ENCODE measurements at places on chromosomes 4 and X. TPM values are rescaled to one million over a fixed set of nuclear protein-coding genes. Genes with fewer than 3 reads are reported as not detected.

ADH7 gene
- not detected for total RNA-seq

DNA sequence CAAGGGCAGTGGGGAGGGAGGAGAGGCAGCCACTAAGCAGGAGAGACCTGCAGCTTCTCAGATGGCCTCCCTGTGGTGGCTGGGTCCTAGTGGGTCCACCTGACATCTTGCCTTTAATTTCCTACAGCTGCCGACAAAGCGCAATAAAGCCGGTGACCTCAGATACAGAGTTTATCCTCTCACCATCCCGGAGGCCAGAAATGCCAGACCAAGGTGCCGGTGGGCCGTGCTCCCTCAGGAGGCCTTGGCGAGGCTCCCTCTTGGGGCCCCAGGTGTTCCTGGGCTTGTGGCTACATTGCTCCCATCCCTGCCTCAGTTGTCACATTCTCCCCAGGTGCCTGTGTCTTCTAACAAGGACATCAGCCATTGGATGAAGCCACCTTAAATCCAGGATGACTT is 103.0 kb downstream of the ADRA2C start:
- peaks cover 3% of the 10 kb centered on the region for H3K4me1 ChIP-seq
- DNase-seq = no peak
- no peaks in the 10 kb centered on the region for H3K27me3 ChIP-seq
- H3K4me3 ChIP-seq = no peak overlapping the region
- no peak overlapping the region for H3K27ac ChIP-seq
- no peaks in the 10 kb centered on the region for H3K36me3 ChIP-seq

CFAP99 gene
- 1.9 TPM for total RNA-seq

- H3K27ac ChIP-seq = peak overlapping the region; percentile 90
- DNase-seq = no peak
These were observed 1.2 kb downstream of the UGDH start for GRCh38 chr4:39525822-39526690.

DNA sequence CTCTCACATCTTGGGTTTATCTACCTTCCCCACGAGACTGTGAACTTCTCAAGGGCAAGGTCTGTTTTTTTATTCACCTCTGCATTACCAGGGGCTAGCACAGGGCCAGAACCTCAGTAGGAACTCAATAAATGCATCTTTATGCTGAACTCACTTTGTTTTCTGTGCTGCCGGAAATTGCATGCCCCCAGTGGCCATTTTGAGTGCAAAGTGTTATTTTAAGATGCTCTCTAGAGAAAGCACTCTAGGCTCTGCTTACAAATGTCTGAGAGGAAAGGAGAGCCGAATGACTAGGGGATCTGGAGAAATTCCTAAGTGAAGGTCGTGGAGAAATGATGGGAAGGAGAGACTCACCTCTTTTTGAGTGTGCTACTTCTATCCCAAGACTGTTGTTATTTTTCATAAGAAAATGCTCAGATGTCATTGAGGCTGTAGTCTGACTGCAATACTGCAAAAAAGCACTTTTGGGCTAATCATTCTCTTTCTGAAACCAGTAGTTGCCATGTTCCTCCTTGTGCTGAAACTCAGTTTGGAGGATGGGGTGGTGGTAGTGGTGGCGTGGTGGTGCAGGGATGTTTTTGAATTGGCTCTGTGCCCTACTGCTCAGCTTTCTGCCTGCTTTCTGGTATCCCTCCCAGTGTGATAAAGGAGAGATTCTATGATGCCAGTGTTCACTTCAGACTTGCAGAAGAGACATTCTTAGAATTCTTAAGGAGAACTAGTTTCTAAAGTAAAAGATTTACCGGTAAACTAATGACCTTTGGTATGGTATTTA is 41.3 kb downstream of the DOCK11 start:
- peaks cover 7% of the 10 kb centered on the region for H3K4me1 ChIP-seq
- DNase-seq = peak; percentile 46
- no peaks in the 10 kb centered on the region for H3K36me3 ChIP-seq
- no peak overlapping the region for H3K4me3 ChIP-seq

DNA sequence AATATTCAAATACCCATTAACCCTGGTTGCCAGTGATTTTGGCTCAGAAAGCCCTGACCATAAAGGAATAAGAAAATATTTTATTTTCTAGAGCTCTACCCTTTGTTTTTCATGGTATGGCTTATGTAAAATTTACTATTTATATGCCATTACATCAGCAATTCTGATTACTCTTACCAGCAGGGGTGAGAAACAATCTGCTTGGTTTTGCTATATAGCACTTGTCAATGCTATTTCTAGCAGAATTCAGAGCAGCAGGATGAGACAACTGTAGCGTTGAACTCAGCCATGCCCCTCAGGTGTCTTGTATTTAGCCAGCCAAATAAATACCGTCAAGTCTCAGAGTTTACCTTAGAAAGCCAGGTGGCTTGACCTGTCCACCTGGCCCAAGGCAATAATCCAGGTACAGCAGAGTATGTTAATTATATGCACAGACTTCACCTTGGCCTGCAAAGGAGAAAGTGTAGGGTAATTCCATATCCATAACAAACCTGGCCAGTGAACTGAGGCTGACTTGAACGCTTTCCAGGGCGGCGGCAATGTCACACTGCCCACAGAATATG is 1303.5 kb downstream of the RAPGEF2 start:
- H3K27me3 ChIP-seq = no peaks in the 10 kb centered on the region
- H3K36me3 ChIP-seq = no peaks in the 10 kb centered on the region
- H3K4me3 ChIP-seq = no peak overlapping the region
- H3K27ac ChIP-seq = no peak overlapping the region
- no peaks in the 10 kb centered on the region for H3K4me1 ChIP-seq

DNA sequence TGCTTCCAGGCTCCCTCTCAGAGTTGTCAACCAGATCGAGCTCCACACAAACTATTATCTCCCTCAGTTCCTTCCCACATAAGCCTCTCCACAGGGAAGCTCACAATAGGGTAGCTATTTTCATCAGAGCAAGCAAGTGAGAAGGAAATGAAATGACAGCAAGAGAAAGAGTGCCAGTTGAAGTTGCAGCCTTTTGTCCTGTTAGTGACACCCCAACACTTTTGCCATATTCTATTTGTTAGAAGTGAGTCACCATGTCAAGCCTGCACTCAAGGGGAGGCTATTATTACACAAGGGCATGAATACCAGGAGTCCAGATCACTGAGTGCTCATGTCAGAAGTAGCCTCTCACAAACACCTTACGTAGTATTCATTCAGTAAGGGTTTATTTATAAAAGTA is 266.3 kb upstream of the NOCT start:
- no peak overlapping the region for H3K27ac ChIP-seq
- no peaks in the 10 kb centered on the region for H3K36me3 ChIP-seq
- no peak for DNase-seq
- H3K4me1 ChIP-seq = no peaks in the 10 kb centered on the region

GRCh38 chr4:10158333-10158942 is 41.8 kb upstream of the WDR1 start:
- H3K4me3 ChIP-seq = no peak overlapping the region
- DNase-seq = no peak
- H3K36me3 ChIP-seq = no peaks in the 10 kb centered on the region
- H3K27me3 ChIP-seq = no peaks in the 10 kb centered on the region
- peaks cover 16% of the 10 kb centered on the region for H3K4me1 ChIP-seq

DNA sequence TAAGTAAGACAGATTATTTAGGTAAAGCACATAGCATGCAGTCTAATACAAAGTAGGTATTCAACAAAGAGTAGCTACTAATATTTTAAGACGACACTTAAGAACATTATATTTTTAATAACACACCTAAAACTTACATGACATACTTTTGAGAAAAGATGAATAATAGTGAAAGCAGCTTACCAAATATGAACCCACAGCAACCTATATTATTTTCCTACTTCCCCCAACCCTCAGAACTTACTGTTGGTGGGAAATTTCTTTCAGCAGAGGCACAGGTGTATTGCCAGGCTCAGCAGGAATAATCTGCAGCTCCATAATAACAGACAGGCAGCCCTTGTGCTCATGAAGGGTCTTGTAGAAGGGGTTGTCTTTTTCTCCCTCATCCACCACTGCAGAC is 498.9 kb downstream of the GLUD2 start:
- no peaks in the 10 kb centered on the region for H3K4me1 ChIP-seq
- H3K4me3 ChIP-seq = no peak overlapping the region
- H3K27ac ChIP-seq = no peak overlapping the region
- DNase-seq = no peak

Measured in thyroid gland (tissue), 4 donors.